Uterus (tissue), 4 donors: ENCODE measurements at places on chromosomes 1 and 21. TPM values are rescaled to one million over a fixed set of nuclear protein-coding genes. Genes with fewer than 3 reads are reported as not detected.

Gene SLC39A1
- 89.3 TPM for total RNA-seq

Gene APOBEC4
- 0.76 TPM for total RNA-seq

Gene UBE2U
- total RNA-seq: not detected

Gene SFN
- not detected for total RNA-seq

Gene IGSF3
- 35.6 TPM for total RNA-seq
